ENCODE measurements at places on chromosomes 7 and 10. TPM values are rescaled to one million over a fixed set of nuclear protein-coding genes. Genes with fewer than 3 reads are reported as not detected.

DNA sequence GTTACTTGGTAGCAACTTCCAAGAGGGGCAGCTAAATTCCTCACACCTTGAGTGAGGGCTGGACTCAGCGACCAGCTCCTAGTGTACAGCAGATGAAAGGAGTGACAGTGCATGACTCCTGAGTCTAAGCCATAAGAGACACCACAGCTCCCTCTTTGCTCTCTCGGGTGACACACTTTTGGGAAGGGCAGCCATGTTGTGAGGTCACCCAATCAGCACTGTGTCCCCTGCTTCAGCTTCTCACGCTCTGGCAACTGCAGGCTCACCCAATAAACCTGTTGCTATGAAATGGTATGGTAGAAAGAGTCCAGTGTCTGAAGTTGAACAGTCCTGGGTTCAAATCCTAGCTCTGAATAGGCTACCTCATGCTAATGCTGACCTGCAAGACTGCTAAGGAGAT is 20.9 kb downstream of the TMEM130 start:
- DNase-seq = no peak

DNA sequence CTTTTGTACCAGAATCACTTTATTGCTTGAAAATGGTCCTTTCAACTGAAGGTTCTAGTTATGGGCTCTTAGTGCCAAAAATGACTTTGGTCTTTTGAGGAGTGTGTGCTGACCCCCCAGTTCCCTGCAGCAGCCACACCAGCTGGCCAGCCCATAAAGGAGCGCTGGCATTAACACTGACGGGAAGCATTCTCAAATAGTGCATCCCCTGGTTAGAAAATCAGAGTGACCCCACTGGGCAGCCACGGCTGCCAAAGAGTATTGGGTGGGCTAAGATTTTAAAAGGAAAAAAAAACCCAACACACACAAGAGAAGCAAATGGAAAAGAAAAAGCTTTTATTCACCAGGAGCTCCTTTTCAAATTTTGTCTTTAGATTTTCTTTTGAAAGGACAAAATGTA is 199.8 kb downstream of the CELF2 start:
- no peak for DNase-seq

DNA sequence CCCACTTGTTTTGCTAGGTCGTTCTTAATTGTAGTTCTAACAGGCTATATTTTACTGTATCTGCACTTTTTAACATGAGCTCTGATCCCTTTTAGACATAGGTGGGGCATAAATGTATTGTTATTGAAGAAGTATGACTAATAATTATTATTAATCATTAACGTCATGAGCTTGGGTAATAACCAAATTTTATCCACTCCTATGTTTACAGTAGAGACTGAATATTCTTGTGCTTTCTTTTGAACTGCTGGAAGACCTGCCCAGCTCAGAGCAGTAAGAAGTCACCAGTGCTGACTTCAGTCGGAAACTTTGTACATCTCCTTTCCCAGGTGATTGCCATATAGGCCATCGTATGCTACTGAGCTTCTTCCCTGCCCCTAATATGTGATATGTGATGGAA is 18.7 kb downstream of the PKD2L1 start:
- DNase-seq = peak; percentile 71

DNA sequence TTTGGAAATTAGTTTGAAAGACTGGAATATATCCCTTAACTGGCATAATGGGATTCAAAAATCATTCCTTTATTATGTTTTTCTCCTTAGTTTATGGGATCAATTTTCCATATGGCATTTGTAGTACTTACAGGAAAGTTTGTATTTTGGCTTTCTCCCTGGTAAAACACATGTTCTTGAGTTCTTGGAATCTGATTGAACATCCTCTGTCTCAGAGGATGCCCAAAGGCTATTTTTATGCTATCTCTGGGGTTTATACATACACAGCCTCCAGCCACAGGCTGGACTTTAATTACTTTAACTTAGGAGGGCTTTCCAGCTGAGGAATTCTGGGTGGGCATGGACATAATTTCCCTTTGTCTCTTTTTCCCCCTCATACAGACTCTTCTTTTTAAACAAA is 236.4 kb downstream of the HGF start:
- no peak for DNase-seq

DNA sequence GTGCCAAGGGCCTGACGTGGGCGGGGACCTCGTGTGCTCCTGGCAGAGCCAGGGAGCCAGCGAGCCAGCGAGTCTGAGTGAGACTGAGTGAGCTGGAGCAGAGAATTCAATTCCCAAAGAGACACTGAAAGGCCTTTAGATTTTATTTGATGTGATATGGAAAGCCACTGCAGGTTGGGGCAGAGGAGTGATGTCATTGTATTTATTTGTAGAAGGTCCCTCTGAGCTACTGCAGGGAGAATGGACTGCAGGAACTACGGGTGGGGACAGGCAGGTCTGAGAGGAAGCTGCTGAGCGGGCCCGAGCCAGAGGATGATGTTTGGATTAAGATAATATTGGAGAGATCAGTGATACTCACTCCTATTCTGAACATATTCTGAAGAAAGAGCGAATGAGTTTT is 445.8 kb upstream of the ANKRD30A start:
- no peak for DNase-seq

DNA sequence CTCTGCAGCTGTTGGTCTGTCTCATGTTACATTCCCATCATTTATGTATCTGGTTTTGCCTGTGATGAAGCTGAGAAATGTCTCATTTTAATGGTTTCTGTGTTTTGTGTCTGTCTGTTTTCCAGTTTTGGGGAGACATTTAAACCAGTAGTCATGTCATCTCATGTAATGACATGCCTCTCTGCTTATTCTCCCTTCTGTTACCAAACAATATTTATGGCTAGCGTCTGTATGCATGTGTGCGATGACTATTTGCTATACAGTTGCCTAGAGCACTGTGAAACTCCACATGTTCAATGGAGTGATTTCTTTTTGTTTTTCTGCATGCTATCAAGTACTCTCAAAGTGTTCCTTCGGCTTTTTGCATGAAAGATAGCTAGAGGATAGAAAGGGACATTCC is 132.0 kb downstream of the ST7 start:
- peak; percentile 81 for DNase-seq

GRCh38 chr10:73509695-73510094 is 13.9 kb upstream of the PPP3CB start:
- DNase-seq = no peak

GRCh38 chr10:14547816-14548215 is 217.1 kb upstream of the FRMD4A start:
- DNase-seq = no peak

GRCh38 chr7:99102809-99103690 is 40.9 kb downstream of the SMURF1 start:
- peak; percentile 94 for DNase-seq

Gene NODAL
- total RNA-seq = not detected

Gene ARL3
- 5.8 TPM for total RNA-seq

Gene ANKRD22
- total RNA-seq = 5.3 TPM
